Naive thymus-derived CD4-positive, alpha-beta T cell (primary cell): ENCODE measurements at places on chromosomes 2 and 18. TPM values are rescaled to one million over a fixed set of nuclear protein-coding genes. Genes with fewer than 3 reads are reported as not detected.

- H3K27ac ChIP-seq: no peak overlapping the region
- H3K27me3 ChIP-seq: no peaks in the 10 kb centered on the region
- no peaks in the 10 kb centered on the region for H3K36me3 ChIP-seq
- DNase-seq: no peak
- H3K4me3 ChIP-seq: no peak overlapping the region
These were observed 77.1 kb downstream of the MBOAT2 start for GRCh38 chr2:8926356-8926755.

- H3K27me3 ChIP-seq: no peaks in the 10 kb centered on the region
- DNase-seq: no peak
- H3K36me3 ChIP-seq: no peaks in the 10 kb centered on the region
- H3K4me3 ChIP-seq: no peak overlapping the region
- no peaks in the 10 kb centered on the region for H3K4me1 ChIP-seq
These were observed 12.1 kb downstream of the MYT1L start for GRCh38 chr2:2318949-2319348.

DNA sequence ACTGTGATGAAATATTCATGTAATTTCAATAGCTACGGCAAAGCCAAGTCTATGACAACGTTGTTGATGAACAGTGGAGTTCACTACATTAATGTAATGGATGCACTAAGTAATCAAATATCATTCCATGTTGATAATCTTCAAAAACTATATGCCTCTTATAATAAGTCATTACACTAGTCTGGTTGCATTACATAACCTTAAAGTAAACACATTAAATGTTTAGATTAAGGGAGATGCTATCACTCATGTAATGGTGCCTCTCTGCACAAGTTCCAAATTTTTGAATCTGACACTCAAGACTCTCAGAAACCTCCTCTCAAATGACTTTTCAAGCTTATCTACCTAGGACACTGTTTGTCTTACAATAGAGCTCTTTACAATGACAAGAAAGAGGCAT is 35.4 kb downstream of the PIEZO2 start:
- H3K27me3 ChIP-seq: no peaks in the 10 kb centered on the region
- no peak overlapping the region for H3K4me3 ChIP-seq
- H3K27ac ChIP-seq: no peak overlapping the region
- DNase-seq: no peak
- H3K4me1 ChIP-seq: no peaks in the 10 kb centered on the region
- H3K36me3 ChIP-seq: no peaks in the 10 kb centered on the region

The CCDC148 gene
- total RNA-seq: 0.54 TPM

GRCh38 chr2:80242355-80242910 is 62.1 kb downstream of the LRRTM1 start:
- H3K4me1 ChIP-seq: no peaks in the 10 kb centered on the region
- no peak for DNase-seq
- no peak overlapping the region for H3K4me3 ChIP-seq

DNA sequence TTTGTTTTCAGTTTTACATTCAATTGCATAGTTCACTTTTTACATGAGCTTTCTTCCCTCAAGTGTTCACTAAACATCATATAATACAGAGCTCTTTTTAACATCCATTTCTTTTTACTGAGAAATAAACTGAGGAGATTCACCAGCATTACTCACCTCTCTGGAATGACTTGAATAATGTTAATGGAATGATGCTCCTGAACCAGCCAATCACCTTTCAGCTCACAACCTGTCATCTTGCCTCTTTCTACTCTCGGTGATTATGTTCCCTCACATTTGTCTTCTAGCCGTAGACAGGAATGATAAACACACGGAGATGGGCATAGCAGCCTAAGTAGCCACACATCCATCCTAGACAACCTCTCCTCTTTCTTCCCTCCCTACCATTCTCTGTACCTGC is 301.7 kb downstream of the PAX3 start:
- DNase-seq: no peak
- no peak overlapping the region for H3K27ac ChIP-seq
- no peaks in the 10 kb centered on the region for H3K36me3 ChIP-seq
- no peaks in the 10 kb centered on the region for H3K27me3 ChIP-seq

The TWIST2 gene
- total RNA-seq: not detected in 2 replicates

- no peak for DNase-seq
- no peaks in the 10 kb centered on the region for H3K36me3 ChIP-seq
- no peak overlapping the region for H3K4me3 ChIP-seq
- H3K27me3 ChIP-seq: no peaks in the 10 kb centered on the region
These were observed 47.3 kb downstream of the MERTK start for GRCh38 chr2:111945444-111946293.

DNA sequence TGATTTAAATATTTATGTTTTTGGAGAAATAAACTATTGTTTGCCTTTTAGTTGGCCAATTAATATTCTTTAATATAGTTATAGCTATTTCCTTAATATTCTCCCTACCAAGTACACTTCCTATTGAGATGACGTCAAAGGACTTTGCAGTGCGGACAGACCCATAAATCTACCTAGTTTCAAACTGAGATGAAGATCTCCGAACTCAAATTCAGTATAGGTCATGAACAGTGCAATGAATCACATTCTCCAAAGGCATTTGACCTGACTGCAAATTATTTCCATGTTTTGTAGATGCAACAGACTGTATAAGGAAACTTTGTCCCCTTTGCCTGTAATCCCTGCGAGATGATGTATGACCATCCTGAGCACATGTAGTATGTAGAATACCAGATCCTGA is 342.6 kb upstream of the FIGN start:
- no peak overlapping the region for H3K4me3 ChIP-seq
- no peak overlapping the region for H3K27ac ChIP-seq
- no peaks in the 10 kb centered on the region for H3K4me1 ChIP-seq
- H3K27me3 ChIP-seq: no peaks in the 10 kb centered on the region
- DNase-seq: no peak

DNA sequence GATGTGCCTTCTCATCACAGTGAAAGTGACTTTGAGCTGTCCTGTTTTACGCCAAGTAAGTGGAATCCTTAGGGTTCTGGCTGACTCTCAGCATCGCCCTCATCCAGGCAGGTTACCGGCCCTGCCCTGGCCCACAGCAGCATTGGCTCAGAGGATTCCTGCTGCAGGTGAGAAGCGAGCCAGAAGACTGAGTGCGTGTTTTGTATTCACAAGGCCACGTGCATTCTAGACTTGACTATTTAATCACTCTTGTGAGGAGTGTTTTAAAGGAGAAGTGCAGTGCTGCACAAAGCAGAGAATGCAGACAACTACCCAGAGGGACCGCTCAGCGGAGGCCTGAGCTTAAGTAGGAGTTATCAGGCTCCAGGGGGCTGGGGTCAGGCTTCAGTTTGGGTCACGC is 48.3 kb downstream of the LAMA3 start:
- H3K27ac ChIP-seq: no peak overlapping the region
- H3K36me3 ChIP-seq: no peaks in the 10 kb centered on the region
- H3K4me3 ChIP-seq: no peak overlapping the region

DNA sequence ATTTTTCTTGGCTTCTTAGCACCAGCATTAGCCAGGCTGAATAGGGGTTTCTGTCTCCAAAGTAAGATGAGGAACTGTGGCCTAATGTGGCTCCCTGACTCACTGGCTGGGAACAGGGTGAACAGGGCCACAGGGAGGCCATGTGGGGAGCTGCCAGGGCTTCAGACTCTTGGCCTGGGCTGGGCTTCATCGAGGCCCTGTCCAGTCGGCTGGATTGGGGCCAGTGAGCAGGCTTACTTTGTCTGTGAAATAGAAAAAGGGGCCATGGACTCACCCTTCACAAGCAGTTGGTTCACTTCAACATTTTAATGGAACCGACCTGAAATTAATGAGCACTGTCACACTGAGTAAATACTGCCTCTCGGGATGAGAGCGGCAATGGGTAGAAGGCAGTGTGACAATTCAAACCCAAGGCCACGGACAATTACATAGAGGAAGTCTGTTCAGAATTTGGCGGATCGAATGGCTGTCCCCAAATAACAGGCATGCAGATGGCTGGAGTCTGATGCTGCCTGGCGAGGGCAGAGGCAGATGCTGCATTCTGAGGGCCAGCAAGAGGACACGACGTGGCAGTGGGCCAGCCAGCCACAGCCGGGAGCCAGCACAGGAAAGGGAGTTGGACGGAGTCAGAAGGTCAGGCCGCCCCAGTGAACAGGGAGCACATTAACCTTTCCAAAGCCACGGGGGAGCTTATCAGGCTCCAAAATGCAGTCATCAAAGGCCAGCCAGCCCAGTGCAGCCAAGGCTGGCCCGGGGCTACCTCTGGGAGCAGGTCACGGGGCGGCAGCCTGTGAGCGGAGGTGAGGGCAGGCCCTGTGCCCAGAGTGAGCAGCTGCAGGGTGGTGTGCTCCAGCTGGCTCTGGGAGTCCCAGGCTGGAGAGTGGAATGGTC is 146.6 kb upstream of the REV1 start:
- no peak overlapping the region for H3K27ac ChIP-seq
- no peaks in the 10 kb centered on the region for H3K27me3 ChIP-seq
- no peak overlapping the region for H3K4me3 ChIP-seq
- DNase-seq: no peak
- H3K4me1 ChIP-seq: no peaks in the 10 kb centered on the region

GRCh38 chr2:38465789-38466127 is 88.7 kb upstream of the ATL2 start:
- no peaks in the 10 kb centered on the region for H3K27me3 ChIP-seq
- no peak overlapping the region for H3K4me3 ChIP-seq
- H3K27ac ChIP-seq: no peak overlapping the region
- H3K36me3 ChIP-seq: no peaks in the 10 kb centered on the region
- DNase-seq: peak; percentile 15
- H3K4me1 ChIP-seq: no peaks in the 10 kb centered on the region

The GYPC gene
- total RNA-seq: 140 TPM

The MAPK4 gene
- not detected for total RNA-seq

The SAP130 gene
- total RNA-seq: 30.9 TPM

- no peak overlapping the region for H3K4me3 ChIP-seq
- no peaks in the 10 kb centered on the region for H3K4me1 ChIP-seq
- no peak for DNase-seq
- H3K36me3 ChIP-seq: no peaks in the 10 kb centered on the region
- H3K27me3 ChIP-seq: no peaks in the 10 kb centered on the region
These were observed 328.1 kb downstream of the EXOC6B start for GRCh38 chr2:72497763-72498162.

The KIF1A gene
- total RNA-seq: not detected

GRCh38 chr2:15675456-15676195 is 84.0 kb downstream of the DDX1 start:
- no peak overlapping the region for H3K27ac ChIP-seq
- H3K27me3 ChIP-seq: no peaks in the 10 kb centered on the region
- DNase-seq: no peak
- H3K4me3 ChIP-seq: no peak overlapping the region

The DCDC2C gene
- not detected for total RNA-seq

The ARL5A gene
- total RNA-seq: 35.6 TPM

The CCDC141 gene
- 10.8 and 11.6 TPM in 2 replicates for total RNA-seq

DNA sequence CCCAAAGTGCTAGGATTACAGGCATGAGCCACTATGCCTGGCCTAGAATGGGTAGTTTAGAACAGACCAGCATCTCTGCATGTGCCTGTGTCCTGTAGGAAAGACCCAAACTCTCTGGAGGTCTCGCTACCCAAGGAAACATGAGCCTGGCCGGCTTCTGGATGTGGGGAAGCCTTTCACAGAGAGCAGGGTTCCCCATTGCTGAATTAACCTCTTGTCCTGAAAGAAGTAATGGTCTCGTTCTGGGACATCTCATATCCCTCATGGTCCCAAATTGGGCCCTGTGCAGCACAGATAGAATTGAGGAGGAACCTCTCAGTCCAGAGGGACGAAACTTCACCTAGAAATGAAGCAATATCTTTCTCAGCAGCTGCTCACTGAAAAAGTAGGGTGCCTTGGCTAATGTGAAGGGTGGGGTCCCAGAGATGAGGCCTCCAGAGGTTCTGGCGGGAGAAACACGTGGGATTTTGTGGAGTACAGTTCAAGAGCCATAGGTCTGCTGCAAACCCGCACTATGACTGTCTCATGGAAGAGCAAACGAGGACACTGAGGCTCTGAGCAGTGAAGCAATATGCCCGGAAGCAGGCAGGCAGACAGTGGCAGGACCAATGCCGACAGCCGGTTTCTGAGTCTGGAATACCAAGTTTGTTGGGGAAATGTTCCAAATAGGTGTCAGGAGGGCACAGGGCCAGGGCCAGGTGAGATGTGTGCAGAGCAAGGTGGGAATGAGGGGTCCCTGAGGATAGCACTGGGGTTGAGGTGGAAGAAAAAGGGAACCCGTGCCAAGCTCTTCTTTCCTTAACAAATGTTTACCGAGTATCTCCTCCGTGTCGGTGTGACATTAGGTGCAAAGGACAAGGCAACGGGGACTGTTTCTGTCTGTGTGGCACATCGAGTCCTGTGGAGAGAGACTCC is 121.0 kb upstream of the TWIST2 start:
- H3K4me1 ChIP-seq: no peaks in the 10 kb centered on the region
- no peaks in the 10 kb centered on the region for H3K36me3 ChIP-seq
- no peak for DNase-seq
- H3K27me3 ChIP-seq: no peaks in the 10 kb centered on the region

DNA sequence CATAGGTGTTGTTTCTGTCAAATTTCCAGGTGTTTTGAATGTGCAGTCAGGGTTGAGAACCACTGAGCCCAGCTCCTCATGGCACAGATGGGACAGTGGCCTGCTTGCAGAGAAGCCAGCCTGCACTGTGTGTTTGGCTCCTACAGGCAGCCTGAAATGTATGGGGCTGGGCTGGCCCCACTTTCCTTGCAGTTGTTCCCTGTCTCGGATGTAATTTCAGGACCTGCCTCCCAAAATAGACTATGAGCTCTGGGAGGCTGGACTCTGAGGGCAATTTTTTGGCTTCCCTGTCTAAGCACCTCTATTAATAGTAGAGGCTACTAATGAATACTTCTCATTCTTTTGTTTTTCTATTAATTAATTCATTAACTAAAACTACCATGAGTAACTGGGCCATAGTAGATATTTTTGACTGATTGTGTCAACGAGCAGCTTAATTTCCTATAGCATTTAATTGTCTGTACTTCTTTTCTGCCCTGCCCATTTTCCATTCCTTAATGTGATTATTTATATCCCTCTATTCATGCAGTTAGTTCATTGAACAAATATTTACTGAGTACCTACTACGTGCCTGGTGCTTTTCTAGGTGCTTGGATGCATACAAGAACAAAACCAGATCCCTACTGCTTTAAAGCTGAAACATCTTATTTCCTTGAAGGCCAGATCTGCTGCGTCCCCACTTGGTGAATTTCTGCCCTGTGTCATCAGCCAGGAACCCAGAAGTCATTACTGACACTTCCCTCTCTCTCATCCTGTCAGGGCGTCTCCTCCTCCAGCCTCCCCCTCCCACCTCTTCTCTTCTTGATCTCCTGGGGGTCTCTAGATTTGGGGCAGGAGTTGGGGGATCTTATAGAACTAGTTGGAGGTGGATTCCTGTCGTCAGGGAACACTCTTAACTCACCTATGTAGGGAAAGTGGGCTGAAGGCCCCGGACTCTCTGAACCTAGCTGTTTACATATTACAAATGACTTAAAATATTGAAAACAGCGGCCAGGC is 16.3 kb downstream of the DYSF start:
- peaks cover 5% of the 10 kb centered on the region for H3K27me3 ChIP-seq
- H3K4me1 ChIP-seq: no peaks in the 10 kb centered on the region
- H3K27ac ChIP-seq: no peak overlapping the region
- H3K4me3 ChIP-seq: no peak overlapping the region
- no peak for DNase-seq
- no peaks in the 10 kb centered on the region for H3K36me3 ChIP-seq
